Stimulated activated CD4-positive, alpha-beta T cell treated with anti-CD3 and anti-CD28 coated beads, TNF-alpha, amount 100 ng/mL, for 24 hours (primary cell): ENCODE measurements at places on chromosomes 16 and 17.

- DNase-seq: no peak
These were observed 85.7 kb upstream of the XYLT1 start for GRCh38 chr16:17556276-17557052.

- DNase-seq: no peak
These were observed 10.0 kb downstream of the RGS11 start for GRCh38 chr16:265711-266110.

GRCh38 chr17:7897773-7898172 is 9.2 kb downstream of the CHD3 start:
- DNase-seq: no peak

- no peak for DNase-seq
These were observed 31.5 kb downstream of the NLK start for GRCh38 chr17:28074010-28074409.

DNA sequence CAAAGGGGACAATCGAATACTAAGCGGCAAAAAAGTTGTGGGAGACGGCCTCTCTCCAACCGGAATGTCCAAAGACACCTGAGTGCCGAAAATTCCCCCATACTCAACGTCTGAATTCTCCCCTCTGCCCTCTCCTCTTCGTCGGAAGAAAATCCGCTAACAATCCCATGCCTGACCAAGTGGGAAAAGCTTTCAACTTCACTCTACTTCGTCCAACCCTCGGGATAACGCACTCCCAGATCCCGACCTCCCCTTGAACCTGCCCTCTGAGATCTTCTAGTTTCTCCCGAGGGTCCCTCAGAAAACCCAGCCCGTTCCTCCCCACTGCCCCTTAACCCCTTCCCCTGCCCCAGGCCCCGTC is 961 bp downstream of the AMFR start:
- DNase-seq: no peak

- DNase-seq: no peak
These were observed 21.2 kb upstream of the CCL1 start for GRCh38 chr17:34384271-34384670.

DNA sequence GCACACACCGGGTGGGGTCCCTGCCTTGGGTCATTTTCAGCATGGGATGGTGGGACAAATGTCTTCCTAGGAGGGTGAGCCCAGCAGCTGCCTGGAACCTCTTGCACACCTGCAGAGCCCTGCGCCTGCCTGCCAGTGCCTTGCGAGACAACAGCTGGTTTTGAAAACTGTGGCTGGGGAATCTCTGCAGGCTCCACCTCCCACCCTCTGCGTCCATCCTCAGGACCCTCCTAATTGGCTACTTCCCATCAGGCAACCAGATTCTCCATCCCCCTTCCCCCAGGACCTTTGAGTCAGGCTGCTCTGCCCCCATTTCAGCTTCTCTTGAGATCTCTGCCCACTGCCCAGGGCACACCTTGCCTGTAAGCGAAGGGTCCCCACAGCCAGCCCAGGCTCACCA is 26.6 kb downstream of the PEMT start:
- DNase-seq: no peak

- no peak for DNase-seq
These were observed 996 bp downstream of the TNFSF13 start for GRCh38 chr17:7559320-7560171.

GRCh38 chr17:11330006-11330405 is 89.0 kb downstream of the SHISA6 start:
- DNase-seq: no peak

DNA sequence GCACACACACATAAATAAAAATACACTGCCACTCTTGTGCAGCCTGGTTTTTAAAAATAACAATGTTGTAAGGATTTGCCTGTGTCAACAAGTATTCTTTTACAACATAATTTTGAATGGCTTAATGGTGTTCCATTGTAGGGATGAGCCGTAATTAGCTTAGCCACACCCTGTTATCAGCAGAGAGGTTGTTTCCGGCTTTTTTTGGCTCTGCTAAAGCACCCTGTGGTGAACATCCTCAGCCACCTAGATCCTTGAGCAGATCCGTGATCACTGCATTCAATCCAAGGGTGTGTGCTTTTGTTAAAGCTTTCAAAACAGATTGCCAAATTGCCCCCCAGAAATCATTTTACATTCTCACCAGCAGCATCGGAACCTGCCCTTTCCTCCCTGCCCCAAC is 7.0 kb downstream of the KATNB1 start:
- DNase-seq: no peak

DNA sequence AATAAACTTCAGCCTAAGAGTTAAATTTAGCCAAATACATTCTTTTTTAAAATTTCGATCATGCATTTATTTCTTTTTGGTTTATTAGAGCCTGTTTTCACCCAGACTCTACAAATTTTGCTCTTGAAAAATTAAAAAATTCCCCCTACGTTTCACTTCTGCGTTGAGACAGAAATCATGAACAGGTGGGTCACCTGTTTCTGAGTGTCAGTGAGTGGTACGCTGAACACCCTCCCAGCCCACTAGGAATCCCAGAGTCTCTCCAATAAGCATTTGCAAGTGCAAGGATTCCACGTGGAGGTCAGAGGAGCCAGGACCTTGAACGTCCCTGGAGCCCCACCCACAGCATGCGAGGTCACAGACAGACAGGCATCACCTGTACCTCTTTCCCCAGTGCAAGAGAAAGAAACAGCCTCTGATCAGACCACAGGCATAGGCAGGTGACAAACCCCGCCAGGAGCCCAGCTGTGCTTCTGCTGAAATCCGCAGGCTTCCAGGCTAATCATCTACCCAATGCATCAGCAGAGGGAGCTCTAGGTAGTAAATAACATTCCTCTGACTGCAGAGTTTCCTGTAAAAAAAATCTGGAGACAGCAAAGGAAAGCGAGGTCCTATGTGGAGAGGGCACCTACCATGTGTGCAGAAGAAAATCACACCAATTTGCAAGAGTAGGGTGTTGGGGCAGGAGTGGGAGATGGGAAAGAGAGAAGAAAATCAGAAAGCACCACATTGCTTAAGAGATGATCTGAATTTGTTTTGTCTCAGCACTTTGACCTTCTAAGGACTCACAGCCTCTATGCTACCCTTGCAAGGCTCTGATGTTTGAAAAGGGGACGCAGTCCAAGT is 5.9 kb upstream of the XYLT1 start:
- no peak for DNase-seq

DNA sequence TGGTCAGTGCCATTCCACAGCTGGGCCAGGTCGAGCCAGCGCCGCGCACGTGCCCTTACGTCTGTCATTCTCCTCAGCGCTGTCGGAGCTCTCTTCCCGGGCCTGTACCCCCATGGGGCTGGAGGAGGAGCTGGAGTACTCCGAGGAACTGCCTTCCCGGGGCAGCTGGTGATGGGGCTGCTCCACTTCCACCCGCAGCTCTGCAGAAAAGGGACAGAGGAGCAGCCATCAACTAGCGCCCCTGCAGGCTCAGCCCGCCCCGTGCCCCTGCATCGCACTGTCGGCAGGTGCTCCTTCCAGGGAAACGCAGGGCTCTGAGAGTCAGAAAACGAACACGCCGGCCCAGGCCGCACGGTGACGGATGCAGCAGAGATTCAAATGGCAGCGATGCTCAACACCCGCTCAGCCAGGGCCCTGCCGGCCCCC is 20.9 kb downstream of the MAP1LC3B start:
- DNase-seq: no peak

- no peak for DNase-seq
These were observed 29.5 kb downstream of the PMFBP1 start for GRCh38 chr16:72142476-72142875.

GRCh38 chr17:14693382-14693781 is 392.5 kb downstream of the HS3ST3B1 start:
- no peak for DNase-seq

DNA sequence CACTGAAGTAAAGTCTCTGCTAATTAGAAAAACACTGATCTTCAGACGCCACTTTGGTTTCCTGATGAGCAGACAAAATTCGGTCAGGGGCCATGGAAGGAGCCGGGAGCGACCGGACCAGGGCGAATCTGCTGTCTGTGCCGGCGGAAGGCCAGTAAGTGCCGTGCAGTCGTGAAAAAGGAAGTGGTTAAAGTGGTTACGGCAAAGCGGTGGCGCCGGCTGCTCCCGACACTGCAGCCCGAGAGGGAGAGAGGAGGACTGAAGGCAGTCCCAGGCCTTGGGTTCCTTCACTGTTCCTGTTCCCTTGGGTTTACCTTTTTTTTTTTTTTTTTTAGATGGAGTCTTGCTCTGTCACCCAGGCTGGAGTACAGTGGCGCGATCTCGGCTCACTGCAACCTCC is 17.3 kb upstream of the HEXD start:
- peak; percentile 15 for DNase-seq

- no peak for DNase-seq
These were observed 31.9 kb upstream of the CRHR1 start for GRCh38 chr17:45752246-45752645.

- no peak for DNase-seq
These were observed 277.8 kb upstream of the FOXF1 start for GRCh38 chr16:86232496-86232895.

DNA sequence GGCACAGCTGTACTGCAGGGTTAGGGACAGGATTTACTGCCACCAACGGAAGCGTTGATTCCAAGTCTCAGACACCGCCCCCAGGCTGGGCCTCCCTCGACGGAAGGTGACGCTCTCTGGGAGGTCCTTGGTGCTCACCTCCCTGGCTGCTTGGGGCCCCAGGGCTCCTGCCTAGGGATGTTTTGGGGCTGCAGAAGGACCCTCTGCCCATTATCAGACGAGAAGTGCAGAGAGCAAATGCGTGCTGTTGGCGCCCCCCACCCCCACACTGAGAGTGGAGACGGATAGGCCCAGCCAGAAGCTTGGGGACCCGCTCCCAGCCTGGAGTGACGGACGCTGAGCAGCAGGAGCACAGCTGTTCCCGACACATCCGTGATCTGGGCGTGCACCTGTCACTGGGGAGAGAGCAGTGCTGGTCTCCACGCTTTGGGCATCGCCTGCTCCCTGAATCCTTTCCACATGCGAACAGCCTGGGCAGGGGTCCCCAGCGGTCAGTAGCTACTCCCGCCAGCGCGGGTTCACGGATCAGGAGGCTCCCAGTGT is 5.1 kb upstream of the SOX8 start:
- DNase-seq: no peak

- DNase-seq: peak; percentile 96
These were observed at the start of gene PHF23 for GRCh38 chr17:7239091-7240027. PHF23 (minus strand) TSS chr17:7239457; CDS start chr17:7239279, 178 bp downstream.

DNA sequence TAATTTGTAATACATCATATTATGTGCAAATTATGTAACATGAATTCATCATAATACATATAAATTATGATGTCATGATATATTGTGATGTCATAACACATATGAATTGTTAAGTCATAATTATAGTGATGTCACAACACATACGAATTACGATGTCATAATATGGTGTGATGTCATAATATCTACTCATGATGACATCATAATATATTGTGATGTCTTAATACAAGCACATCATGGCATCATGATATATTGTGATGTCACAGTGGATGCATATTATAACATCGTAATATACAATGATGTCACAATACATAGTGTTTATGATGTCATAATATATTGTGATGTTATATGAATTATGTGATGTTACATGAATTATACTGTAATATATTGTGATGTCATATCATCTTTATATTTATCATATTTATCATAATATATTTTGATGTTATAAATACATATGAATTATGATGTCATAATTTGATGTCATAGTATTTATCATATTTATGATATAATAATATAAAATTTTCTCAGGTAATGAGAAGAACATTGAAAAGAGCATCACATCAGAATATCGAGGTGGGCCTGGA is 1793.0 kb downstream of the TP53TG3F start:
- DNase-seq: no peak

DNA sequence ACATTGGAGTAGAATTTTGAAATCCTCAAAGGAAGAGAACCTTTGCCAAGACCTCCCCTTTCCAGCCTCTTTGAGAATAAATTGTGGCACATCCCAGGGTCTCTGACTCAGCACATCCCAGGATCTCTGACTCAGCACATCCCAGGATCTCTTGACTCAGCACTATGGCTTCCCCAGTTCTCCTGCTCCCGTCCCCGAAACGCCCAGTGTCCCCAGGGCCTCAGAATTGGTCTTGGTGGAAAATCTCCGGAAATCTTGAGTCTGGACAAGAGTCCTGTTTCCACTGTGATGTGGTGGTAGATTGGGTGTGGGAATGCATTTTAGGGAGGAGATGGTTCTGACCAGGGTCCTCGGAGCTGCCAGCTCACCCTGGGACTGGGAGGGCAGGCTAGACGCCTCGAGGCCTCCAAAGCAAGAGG is 19.2 kb downstream of the PLXDC1 start:
- no peak for DNase-seq

DNA sequence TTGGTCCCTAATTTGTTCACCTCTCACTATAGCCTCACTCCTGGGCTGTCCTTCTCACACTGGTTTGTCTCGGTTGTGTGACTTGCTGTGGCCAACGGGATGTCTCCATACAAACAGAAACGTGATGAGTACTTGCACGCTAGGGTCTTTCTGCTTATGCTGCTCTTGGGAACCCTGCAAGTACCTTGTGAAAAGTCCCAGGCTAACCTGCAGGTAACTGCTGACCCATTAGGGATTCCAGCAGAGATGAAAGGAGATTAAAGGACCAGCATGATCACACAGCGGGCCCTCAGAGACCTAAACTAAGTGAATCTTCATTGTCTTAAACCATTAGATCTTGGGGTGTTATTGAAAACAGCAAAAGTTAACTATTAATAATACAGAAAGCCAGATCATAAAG is 562.8 kb upstream of the GOT2 start:
- DNase-seq: no peak

- DNase-seq: no peak
These were observed 383.1 kb downstream of the KCNJ2 start for GRCh38 chr17:70552230-70552981.

- DNase-seq: no peak
These were observed 42.5 kb downstream of the PLCG2 start for GRCh38 chr16:81821436-81822128.

GRCh38 chr17:50769884-50770283 is 2.6 kb upstream of the ANKRD40CL start:
- no peak for DNase-seq

- no peak for DNase-seq
These were observed 6.0 kb upstream of the TBX21 start for GRCh38 chr17:47726796-47727703.

DNA sequence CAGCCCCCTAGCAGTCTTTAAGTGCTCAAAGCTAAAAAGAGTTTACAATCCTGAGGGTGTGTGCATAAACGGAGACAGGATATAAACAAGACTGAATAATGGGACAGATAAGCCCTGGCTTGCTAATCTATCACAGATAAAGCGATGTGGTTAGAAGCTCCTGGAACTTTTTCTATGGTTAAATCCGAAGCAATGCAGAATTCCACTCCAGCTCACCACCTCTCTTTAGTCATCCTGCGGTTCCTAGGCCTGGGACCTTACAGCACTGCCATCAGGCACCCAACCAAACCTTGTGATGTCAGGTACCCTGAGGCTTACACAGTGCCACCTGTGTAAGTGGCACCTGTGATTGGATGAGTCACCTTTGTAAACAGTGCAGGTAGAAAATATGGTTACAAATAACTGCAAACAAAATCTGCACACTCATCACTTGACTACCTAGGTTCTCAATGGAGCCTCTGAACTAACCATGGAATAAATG is 31.5 kb upstream of the B4GALNT2 start:
- DNase-seq: no peak

- DNase-seq: no peak
These were observed 83.2 kb downstream of the ARHGAP23 start for GRCh38 chr17:38511150-38512108.
